Fibroblast of villous mesenchyme (primary cell): ENCODE measurements at places on chromosomes 3 and 15.
A peak's percentile ranks its signal among the peaks of the same experiment; 100 is the strongest.

- no peak for DNase-seq
These were observed 19.0 kb downstream of the MAPK6 start for GRCh38 chr15:52037889-52038505.

DNA sequence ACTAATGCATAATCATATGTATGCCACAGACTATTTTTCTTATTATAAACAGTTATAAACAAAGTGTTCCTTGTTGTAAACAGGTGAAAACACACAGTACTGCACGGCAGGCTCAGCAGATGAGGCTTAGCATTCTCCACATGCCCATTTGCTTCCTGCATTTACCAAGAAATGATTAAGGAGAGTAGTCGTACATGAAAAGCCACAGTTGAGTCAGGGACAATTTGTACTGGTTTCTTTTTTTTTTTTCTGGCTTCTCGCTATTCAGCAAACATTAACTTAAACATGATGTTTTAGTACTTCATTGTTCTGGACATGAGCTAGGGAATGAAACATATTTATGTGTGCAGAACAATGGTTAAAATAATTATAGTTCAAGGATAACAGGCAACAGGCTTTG, 63.4 kb downstream of the GHSR start:
- DNase-seq: no peak

GRCh38 chr3:126200534-126200933, 20.1 kb upstream of the ALDH1L1 start:
- DNase-seq: no peak

GRCh38 chr15:42498212-42499068, 3.0 kb downstream of the SNAP23 start:
- no peak for DNase-seq

GRCh38 chr3:111070772-111071256, 802 bp upstream of the NECTIN3 start:
- DNase-seq: no peak

- DNase-seq: no peak
These were observed 79.5 kb downstream of the CD200 start for GRCh38 chr3:112412494-112412893.

DNA sequence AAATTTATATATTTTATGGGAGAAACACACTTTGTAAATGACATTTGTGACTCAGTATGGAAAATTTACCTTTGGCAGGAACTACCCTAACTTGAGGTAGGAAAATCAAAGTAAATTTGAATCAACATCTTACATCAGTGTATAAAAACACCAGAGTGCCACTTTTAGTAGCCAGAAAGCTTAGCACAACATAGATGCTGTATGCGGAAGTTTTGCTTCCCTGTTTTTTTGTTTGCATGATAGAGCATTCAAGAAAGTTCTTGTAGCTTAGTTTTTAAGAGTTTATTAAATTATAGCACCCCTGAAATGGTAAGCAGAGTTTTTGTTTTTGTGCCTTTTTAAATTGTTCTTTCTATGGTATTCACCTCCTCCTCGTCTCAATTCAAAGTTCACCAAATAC, 120.8 kb upstream of the RAP2B start:
- no peak for DNase-seq

DNA sequence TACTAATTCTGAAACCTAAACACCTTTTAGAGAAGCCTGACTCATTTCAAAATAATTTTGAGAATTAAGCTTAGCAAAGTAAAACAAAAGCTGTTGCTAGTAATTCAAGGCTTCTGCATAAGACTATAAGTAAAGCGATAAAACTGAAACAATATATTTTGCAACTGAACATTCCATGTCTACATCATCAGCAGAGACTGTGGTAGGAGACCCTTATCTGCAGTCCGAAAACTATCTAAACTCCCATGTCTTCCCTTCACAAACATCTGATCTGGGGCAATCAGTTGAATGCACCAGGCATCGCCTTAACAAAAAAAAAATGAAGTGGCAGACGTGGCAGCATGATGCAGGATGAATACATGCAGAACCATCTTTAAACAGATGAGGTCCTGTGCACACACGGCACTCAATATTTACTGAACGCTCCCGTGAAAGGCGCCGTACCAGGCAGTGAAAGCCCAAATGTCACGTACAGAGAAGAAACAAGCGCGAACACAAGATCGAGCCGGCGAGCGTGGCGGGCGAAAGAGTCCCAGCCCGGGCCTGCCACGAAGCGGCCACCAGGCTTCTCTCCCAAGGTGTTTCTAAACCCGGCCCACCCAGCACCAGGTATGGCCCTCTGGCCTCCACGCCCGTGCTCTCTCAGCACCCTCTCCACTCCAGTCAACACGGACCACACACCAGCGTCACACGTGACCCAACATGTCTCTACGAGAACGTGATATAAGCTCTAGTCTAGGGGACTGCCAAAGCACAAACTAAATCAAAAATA, 63.0 kb downstream of the CHSY1 start:
- peak; percentile 98 for DNase-seq

DNA sequence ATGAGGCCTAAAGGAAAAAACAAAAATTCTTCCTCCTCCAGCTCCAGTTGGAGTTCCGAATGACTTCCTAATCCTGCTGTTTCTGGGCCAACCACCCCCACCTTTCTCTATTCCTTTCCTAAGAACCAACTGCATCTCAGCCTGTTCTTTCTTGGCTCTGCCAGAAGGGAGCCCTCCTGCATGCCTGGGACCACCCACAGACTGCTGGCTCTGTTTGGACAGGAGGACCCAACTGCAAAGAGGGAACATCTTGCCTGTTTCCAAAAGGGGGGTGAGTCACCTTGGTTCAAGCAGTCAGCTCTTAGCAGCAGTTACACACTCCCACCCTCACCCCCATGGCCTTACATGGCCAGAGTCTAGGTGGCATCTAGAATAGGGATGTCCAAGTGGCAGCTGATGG, 116.0 kb upstream of the PRICKLE2 start:
- peak; percentile 36 for DNase-seq

DNA sequence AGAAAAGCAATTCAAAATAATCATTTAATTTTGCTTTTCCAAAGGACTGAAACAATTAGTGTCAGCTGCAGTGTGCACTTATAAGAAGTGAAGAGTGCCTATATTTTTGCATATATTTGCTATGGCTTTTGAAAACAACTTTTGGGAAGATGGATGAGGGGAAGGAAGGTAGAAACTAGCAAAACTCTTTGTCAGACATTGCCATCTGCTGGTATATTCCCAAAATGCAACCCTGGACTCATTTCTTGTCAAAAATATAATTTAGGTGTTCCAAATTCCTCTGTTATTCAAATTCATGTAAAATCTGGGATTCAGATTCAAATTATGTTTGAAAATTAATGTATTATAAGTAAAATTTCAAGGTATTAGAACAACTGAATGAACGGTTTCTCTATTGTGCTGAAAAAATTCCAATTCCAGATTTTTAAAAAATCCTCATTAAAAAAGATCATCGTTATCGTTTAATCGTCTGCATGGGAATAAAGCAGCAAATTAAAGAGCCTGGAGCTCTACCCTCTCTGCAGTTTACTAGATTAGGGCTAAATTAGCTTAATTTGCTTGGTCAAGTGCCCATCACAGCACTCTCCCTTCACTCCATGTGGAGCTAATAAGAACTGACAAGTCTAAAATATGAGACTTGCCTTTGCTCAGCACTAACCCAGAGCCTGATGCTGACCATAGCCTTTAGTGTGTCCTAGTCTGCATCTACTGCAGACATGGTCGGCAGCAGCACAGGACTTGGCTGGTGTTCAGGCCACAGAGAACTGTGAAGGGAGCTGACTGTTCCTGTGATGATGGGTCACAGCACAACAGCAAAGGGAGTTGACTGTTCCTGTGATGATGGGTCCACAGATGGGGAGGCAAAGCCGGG, 67.9 kb upstream of the MITF start:
- peak; percentile 44 for DNase-seq

- peak; percentile 23 for DNase-seq
These were observed 175.4 kb upstream of the NR2E3 start for GRCh38 chr15:71634820-71635560.
